HepG2 (cell line): ENCODE measurements at places on chromosomes 6 and 20. TPM values are rescaled to one million over a fixed set of nuclear protein-coding genes. Genes with fewer than 3 reads are reported as not detected.
A peak's percentile ranks its signal among the peaks of the same experiment; 100 is the strongest.

- no peak for DNase-seq
These were observed 82.1 kb downstream of the ADAT2 start for GRCh38 chr6:143368426-143368825.

- peak; percentile 21 for DNase-seq
These were observed 57.2 kb upstream of the IRAK1BP1 start for GRCh38 chr6:78810146-78810545.

GRCh38 chr6:78502386-78502887, 364.9 kb upstream of the IRAK1BP1 start:
- DNase-seq, result no peak

- no peak for DNase-seq
These were observed 14.2 kb downstream of the PPP1R14C start for GRCh38 chr6:150157081-150157480.

Gene VIP
- polyA plus RNA-seq, result not detected in 2 replicates

GRCh38 chr6:7078856-7079255, 28.9 kb upstream of the RREB1 start:
- no peak for DNase-seq

DNA sequence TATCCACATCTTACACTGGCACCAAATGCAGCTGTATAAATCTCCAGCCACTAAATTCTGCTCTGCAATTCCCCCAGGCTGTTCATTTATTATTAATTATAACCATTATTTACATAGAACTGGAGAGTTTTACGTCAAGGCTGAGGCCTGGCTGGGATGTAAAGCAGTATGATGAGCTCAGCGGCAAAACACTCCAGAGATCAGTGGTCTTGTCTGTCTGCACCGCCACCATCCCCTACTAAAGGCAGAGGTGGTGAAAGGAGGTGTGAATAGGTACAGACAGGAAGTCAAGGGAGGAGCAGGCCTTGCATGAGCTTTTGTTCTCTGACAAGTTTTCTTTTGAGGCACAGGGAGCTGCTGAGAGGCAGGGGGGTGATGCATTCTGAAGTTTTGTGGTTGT, 159.9 kb upstream of the PCSK2 start:
- no peak for DNase-seq

- no peak for DNase-seq
These were observed 17.6 kb downstream of the NTSR1 start for GRCh38 chr20:62726276-62726675.

DNA sequence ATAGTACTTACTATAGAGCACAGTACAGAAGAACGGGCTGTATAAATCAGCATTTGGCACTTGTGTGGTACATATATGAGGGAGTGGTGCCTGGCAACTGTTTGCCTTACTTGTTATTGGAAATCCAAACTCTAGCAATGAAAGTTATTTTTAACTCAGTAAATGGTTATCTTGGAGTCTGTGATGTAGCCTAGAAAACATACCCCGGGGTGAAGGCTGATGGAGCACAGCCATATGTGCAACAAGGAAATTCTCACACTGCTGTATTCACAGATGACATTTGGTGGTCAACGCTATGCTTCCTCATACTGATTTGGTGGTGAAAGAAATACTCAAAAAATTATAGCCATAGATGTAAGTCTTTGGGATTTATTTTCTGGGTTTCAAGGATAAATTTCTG, 807.5 kb upstream of the FLRT3 start:
- no peak for DNase-seq

- DNase-seq, result no peak
These were observed 206.6 kb downstream of the ZMYND8 start for GRCh38 chr20:47149939-47150338.

Gene HRH3
- not detected in 2 replicates for polyA plus RNA-seq
